NCI-H187 treated with DMSO at 0.1 percent for 48 hours (cell line): ENCODE measurements at places on chromosomes 5 and 9.

DNA sequence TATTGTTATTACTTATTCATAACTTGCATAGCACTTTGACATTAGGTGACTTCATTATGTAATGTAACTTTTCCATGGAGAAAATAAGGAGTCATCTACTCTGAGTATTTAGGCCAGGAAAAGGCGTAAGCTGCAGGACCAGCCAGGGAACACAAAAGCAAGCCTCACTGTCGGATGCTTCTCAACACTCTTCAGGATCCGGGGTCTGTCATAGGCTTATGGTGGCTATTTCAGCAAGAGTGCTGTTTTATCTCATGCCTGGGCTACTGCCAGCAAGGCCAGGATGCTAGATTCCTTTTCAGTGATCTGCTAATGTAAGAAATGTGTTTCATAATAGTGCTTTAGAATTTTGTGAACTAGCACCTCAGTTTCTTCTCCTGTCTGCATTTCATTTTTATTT lies 162.4 kb downstream of the CHSY3 start:
- no peak for DNase-seq

DNA sequence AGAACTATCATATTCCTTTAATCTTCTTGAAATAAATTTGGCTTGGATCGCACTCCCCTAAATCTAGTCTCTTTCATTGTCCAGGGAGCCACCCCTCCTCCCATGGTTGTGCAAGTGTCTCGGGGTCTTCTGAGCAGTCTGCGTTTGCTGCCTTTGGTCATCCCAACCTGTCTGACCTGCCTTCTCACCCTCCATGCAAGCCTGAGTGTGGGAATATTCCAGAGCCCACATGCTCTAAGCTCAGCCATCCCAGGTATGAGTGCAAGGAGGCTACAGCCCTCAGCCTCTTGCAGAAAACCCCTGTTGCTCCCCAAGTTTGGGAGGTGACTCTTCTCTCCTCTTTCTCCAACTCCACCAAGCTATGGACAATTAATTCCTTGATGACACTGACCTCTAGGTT lies 7.7 kb upstream of the CTSL start:
- no peak for DNase-seq

GRCh38 chr9:108756746-108757490 lies 98.9 kb downstream of the ACTL7B start:
- no peak for DNase-seq

GRCh38 chr5:66597183-66597757 lies 1.1 kb downstream of the MAST4 start:
- DNase-seq = no peak

DNA sequence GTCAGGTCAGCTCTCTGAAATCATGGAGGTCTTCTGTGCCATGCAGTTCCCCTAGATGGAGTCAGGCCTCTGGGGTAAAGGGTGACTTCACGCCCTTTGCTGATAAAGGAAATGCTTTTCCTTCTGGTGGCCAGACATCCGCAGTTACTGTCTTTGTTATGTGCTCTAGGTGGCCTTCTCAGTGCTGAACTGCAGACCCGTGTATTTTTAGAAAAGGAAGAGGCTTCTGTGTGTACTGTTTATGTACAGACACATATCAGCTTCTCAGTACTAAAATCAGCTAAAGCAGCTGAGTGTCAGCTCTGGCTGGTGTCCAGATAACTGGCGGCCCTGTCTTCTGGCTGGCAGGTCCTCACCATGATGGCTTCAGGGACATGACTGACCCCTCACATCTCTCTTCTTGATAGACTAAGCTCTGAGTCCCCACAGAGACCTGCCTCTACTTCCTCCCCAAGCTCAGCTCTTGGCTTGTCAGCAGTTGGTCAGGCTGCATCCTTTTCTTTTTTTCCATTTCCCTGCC lies 75.3 kb downstream of the ARHGAP26 start:
- DNase-seq = no peak

DNA sequence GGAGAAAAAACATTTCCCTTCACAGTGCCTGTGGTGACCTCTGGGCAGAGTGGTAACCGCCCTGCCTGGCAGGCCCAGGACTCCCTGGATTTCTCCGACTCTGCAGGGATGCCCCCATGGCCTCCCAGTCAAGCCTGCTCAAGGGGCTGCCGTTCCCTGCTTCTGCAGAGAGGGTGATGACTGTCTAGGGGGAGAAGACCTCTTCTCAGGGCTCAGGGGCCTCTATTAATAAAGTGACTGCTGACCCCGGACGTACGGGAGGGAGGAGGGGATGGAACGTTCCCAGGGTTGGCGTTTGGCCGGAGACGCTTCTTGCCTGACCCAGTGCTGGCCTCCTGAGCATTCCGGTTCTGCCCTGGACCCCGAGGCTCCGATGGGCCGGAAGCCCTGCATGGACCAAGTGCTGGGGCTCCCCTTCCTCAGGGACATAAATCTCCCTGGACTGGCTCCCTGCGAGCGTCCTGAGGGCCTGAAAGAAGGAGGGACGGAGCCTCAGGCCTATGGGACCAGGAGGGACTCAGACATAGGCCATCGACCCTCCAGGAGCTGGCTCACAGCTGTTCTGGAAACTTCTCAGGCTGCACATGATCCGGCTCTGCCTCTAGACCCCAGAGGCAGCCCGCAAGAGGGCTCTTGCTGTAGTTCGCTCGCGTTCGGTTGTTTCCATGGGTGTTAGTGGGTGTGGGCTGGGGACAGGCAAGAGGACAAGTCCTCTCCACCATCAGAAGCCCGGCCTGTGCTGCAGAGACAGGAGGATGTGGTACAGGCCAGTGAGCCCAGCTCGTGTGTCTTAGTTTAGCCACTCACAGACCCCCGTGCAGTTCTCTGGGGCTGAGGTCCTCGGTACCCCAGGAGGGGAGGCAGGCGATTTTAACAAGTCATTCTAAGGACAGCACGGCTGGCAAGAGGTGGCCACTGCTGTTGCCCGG lies 8.1 kb upstream of the RNU6ATAC start:
- DNase-seq = no peak

DNA sequence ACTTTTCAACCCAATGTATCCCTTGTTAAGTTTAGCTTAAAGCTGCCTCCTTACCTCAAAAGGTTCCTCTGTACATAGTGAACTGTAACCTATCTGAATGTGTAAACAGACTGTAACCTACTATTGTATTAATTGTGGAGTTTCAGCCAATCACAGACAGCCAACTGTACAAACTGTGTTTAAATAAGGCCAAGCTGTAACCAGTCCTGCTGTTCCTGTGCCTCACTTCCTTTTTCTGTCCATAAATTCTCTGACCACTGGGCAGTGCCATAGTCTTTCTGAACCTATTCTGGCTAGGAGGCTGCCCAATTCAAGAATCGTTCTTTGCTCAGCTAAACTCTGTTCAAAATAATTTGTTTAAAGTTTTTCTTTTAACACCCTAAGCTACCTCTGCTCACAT lies 74.7 kb upstream of the DAPK1 start:
- DNase-seq = no peak
